Activated CD4-positive, alpha-beta T cell treated with anti-CD3 and anti-CD28 coated beads for 24 hours (primary cell): ENCODE measurements at places on chromosomes 11 and 22.

DNA sequence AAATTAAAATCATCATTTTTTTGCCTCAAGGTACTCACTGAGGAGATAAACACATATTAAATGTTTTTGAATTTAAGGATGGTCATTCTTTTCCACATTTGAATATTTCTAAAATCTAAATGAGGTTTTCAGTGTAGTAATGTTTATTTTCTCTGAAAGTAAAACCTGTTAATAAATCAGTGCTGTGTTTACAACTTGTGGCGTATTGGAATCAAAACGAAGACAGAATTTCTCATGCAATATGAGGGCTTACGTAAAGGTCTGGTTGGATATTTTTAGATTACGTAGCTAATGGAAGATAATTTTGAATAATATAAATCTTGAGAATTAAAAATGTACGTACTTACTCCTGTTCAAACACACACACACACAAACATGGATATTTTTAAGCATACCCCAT, 106.8 kb upstream of the LUZP2 start:
- DNase-seq = no peak

- DNase-seq = peak; percentile 2
Measured at GRCh38 chr11:71342951-71343827, 90.8 kb upstream of the SHANK2 start.

DNA sequence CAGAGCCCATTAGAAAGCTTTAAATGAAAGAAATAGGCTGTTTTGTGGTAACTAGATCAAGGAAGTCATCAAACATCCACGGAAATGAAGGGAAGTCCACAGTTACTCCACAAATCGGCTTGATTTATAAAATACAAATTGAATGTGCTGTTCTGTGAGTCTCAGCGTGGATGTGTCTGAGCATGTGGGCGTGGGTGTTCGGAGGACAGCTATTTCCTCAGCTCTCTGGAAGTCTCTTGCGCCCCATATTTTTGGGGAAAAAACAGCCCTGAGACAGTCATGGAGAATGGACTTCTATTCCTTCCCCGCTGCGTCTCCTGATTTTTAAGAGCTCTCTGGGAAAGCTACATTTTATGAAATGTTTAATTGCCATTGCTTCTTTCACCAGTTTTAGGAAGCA, 144.4 kb downstream of the EFCAB6 start:
- no peak for DNase-seq

- no peak for DNase-seq
Measured at GRCh38 chr22:46967445-46968358, 205.3 kb downstream of the TBC1D22A start.

- DNase-seq = no peak
Measured at GRCh38 chr11:92784331-92784730, 185.1 kb upstream of the MTNR1B start.

GRCh38 chr11:89181111-89181510, 3.4 kb downstream of the TYR start:
- DNase-seq = no peak

- no peak for DNase-seq
Measured at GRCh38 chr11:81987829-81988472, 745.7 kb downstream of the FAM181B start.

- DNase-seq = no peak
Measured at GRCh38 chr11:61893981-61894380, 2.6 kb upstream of the FADS3 start.

DNA sequence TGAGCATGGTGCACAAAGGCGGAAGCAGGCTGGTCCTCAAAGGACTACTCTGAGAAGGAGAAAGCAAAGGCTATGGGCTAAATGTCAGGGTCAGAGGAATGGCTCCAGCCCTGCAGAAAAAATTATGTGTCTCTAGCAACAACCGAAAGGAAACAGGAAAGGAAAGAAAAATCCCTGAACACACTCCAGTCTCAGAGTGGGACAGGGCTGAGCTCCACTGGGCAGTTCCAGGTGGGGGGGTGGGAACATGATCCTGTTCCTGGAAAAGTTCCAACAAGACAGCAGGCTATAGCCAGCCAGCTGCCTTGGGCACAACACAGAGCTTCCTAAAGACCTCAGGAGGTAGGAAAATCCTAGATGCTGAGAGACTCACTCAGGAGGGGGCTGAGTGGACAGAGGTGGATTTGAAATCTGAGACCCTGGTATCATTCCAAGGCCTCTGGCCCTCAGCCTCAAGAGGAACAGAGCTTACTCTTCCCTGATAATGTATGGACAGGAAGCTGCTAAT, 1088.2 kb downstream of the TBC1D22A start:
- no peak for DNase-seq

DNA sequence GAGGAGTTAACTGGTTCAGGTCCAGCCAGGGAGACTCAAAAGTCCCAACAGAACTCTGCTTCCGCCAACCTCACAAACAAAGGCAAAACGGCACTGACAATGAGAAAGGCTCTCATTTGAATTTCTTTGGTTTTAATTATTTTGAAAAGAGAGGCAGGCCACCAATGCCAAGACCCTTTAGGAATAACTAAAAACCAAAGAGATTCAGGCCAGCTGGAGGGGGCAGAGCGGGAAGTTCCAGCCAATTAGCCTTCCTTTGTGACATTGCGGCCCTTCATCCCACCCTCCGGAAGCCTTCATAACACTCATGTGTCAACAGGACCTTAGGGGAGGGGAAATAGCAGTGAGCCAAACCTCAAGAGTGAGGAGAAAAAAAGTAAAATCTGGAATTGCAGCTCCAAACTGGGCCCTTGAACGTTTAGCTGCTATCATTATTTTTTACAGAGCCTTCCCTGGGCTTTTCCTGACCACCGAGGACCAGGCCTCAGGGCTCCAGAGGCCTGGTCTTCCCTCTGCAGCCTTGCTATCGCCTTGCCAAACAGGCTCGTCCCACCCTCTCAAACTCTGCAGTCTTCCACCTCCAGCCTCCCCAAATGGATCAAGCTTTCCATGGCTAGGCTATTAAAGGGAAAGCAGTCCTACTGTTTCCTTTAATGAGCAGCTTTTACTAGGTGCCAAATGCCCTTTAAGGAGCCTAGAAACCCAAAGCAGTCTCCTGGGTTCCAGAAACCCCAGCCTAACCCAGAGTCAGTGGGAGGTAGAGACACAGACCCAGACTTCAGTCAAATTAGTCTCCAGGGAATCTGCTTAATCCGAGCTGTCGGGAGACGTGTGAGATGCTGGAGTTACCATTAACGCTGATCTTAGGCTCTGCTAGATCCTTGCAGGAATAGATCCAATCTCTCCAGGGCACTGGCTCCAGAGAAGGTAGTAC, 114.2 kb downstream of the CCDC34 start:
- DNase-seq = no peak

DNA sequence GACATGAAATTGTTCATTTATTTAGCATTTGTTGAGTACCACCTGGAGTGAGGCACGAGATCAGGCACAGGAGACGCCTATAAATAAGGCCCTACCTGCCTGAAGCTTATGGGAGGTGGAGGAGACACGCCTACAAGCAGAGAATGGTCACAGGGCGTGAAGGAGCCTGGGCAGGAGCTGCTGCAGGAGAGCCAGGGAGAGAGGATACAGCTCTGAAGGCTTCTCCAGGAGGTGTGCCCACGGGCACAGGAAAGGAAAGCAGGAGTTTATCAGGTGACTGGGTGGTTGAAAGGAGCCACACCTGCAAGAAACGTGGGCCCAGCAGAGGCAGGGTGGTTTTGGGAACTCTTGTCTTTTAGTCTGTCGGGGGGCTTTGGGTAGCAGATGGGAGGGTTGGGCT, 70.3 kb downstream of the BMAL1 start:
- DNase-seq = no peak

- no peak for DNase-seq
Measured at GRCh38 chr11:72969894-72970335, 155.7 kb downstream of the ATG16L2 start.

DNA sequence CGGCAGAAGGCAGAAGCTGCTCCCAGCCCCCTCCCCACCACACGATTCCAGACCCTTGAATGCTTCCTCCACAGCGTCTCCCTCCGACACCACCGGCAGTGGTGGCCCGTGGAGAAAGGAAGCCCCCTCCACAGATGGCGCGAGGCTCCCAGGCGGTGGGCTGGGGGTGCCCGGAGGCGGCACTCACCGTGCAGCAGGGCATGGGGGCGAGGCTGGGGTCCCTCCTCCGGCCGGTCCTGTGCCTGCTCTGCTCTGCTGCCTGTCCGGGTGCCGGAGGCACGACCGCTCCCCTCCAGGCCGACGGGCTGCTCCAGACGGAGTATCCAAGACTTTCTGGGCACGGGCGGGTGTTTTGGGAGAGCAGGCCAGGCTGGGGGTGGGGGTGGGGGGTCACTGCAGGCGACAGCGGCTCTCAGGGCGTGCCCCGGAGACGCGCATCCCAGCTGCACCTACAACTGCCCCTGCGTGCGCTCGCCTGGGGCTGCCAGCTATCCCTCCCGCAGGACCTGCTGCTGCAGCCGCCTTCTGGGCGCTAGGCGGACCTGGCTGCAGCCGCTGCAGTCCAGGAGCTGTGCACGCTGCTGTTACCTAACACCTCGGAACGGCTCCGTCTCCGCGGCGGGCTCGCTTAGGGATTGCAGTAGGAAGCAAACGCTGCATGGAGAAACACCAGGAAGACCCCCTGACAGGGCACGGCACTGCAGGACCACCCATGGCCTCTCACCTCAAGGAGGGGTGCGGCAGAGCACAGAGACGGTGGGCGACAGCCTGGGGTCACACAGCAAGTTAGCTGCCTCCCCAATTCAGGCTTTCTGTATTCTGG, 15.2 kb downstream of the MRGPRG start:
- no peak for DNase-seq

GRCh38 chr22:17831501-17832251, 57.4 kb upstream of the BID start:
- DNase-seq = no peak

DNA sequence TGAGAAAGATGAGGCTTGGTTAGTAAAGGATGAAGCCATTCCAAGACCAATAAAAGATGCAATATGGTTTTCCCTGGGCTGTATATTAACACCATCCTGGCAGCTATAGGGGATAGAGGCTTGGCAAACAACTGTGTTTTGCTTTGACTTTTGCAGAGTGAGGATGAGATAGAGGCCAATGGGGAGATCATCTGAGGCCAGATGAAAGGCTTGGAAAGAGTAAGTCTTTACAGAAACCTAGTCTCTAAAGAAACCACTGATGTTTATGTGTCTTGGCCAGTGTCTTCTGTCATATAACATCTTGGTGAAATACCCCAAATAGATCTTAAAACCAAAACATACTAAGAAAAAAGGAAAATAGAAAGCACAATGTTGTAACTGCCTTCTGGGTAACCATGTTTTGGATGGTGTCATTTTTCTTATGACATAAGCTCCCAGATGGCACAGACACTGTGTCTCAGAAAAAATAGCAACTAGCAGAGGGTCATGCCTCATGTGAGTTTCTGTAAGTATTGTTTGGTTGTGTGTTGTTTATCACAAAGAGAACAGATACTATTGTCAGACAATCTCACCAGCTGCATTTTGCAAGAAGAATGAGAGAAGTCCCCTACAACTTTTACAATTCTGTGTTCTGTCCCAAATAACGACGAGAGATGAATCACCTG, 305.4 kb downstream of the ST3GAL4 start:
- no peak for DNase-seq

GRCh38 chr11:120928627-120929026, 95.3 kb upstream of the TBCEL start:
- no peak for DNase-seq

GRCh38 chr22:31079095-31079642, 1.9 kb upstream of the SMTN start:
- no peak for DNase-seq

GRCh38 chr22:48452766-48453165, 1374.9 kb downstream of the BRD1 start:
- no peak for DNase-seq

- no peak for DNase-seq
Measured at GRCh38 chr22:44357966-44358465, 45.3 kb upstream of the SHISAL1 start.

DNA sequence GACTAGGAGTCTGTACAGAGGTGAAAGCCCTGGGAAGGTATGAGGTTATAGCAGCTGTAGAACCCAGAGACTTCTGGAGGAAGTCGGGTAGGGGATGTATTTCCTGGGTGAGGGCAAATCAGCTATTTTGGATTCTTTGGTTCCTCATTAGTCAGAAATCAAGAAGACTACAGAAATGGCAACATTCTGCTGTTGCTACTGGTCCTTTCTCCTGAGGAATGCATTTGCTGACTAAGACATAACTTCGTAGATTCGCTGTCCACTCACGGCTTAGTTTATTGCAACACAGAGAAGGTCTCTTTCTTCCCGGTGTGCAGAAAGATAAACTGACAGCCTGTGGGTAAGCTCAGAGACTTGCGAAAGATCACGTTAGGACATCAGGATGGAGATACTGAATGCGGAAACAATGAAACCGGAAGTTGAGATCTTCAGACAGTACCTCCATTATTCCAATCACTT, 25.3 kb upstream of the SESN3 start:
- no peak for DNase-seq

DNA sequence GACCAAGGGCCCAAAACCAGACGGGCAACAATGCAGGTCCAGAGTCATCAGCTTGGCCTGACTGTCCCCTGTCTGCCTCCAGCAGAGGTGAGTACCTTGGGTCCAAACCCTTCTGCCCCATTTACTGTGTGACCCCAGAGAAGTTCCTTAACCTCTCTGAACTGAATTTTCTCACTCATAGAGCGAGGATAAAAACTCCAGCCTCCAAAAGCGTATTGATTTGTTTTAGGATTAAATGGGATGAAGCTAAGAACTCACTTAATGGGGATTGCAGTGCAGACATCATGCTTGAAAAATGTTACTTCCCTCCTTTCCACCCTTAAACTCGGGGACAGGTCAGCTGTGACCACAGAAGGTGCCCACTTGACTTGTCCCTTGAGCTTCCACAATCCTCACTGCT, 22.6 kb downstream of the IGLL1 start:
- no peak for DNase-seq

GRCh38 chr11:1460986-1461825, 25.4 kb downstream of the MOB2 start:
- DNase-seq = no peak

GRCh38 chr11:76339221-76339620, 41.7 kb downstream of the THAP12 start:
- DNase-seq = no peak

GRCh38 chr22:30855677-30856518, 112.7 kb downstream of the MORC2 start:
- DNase-seq = no peak

DNA sequence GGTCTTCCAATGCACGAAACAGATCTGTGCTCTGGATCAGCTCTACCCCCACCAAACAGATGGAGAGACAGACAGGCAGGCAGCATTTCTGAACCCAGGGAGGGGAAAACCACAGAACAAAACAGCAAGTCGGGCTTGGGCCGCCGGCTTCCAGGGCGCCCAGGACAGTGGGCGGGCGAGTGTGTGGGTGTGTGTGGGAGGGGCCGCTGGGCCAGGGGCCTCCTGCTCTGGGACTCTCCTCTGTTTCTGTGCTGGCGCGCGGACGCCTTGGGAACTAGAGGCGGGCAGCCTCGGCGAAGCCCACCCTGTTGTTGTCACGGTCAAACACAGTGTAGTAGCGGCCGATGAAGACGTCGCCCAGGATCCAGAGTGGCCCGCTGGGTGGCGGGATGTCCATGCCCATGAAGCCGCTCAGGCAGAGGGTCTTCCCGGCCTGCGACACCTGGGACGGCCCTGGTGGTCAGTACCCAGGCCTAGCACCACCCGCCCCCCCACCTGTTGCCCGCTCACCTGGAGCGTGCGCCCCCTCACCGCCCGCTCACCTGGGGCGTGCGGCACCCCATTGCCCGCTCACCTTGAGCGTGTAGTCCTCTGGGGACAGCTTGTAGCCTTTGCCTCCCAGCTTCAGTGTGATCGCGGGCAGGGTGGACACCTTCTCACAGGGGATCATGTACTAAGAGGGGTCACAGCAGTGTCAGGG, 3.0 kb upstream of the IFITM10 start:
- no peak for DNase-seq
